ENCODE measurements at places on chromosomes 16 and 17. TPM values are rescaled to one million over a fixed set of nuclear protein-coding genes. Genes with fewer than 3 reads are reported as not detected.

DNA sequence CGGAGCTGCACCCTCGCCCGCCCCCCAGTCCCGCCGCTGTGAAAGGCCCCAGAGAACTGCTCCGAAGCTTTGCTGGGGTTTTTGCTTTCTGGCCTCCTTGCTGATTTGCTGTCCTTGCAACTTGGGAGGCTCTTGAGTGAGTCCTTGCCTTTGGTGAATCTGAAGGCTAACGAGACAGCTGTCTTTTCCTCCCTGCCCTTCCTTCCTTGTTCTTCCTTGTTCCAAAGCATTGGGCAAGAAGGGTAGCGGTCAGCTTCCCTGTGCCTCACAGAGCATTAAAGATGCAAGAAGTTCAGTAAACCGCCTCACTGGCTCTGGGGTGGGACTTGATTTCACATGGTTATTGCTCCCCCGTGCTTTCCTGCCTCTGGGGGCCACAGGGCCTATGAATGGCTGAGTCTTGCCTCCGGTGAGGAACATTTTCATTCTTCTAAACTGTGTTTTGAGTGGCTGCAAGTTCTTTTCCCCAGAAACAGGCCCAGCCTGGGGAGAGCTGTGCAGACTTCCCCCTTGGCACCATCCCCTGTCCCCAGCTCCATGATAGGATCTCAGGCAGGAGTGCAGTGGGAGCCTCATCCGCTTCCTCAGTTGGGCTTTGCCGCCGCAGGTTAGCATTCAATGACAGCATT lies 1.4 kb downstream of the YPEL2 start:
- no peak for DNase-seq

- no peak for DNase-seq
Observed at GRCh38 chr16:55439101-55439690, 39.8 kb upstream of the MMP2 start.

Gene HOXB8
- 1.2 TPM for total RNA-seq

DNA sequence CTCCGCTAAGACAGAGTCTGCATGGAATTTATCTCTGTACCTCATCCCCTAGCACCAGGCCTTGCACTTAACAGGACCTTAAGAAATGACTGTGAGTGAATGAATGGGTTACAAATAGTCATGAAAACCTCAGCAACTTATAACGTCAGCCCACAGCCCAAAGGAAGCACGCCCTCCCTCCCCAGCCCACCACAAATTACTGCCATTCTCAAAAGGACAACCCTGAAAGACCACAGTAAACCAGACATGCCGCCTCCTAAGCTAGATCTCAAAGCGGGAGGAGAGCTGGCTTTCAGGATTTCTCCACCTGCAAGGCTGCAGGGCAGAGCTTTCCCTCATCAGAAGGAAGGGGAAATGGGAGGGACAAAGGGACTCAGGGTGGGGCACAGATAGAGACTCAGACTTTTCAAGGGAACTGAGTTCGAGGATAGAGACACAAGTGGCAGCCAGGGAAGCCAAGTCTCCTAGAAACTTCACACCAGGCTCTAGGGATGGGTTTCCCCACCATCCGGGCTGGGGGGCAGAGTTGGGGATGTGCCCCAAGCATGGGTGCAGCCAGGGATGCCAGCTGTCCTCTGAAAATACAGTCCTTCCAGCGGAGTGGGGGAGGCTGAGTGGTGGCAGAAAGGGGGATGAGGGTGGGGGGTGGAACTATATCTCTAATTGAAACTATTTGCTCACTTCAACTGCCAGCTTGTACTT lies 56.7 kb downstream of the PLXDC1 start:
- DNase-seq: no peak

Gene KRT32
- not detected for total RNA-seq

DNA sequence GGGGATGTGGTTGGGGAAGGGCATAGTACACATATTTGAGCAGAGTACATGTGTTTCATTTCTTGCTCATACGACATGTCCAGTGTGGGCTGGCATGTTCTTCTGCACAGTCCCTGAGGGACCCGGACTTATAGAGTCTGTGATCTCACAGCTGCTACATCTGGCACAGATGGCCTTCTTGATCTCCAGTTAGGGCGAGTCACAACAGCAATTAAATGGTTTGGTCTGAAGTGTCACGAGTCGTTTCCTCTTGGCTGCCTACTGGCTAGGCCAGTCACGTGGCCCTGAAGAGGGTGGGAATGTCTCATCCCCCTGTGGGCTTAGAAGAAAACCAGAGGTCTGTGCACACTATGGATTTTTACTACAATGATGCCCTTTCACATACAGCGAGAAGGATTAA lies 443.6 kb downstream of the WWOX start:
- DNase-seq: no peak

GRCh38 chr16:617855-618254 lies 12.9 kb upstream of the WFIKKN1 start:
- no peak for DNase-seq

Gene SLC9A5
- total RNA-seq: 1.4 TPM

DNA sequence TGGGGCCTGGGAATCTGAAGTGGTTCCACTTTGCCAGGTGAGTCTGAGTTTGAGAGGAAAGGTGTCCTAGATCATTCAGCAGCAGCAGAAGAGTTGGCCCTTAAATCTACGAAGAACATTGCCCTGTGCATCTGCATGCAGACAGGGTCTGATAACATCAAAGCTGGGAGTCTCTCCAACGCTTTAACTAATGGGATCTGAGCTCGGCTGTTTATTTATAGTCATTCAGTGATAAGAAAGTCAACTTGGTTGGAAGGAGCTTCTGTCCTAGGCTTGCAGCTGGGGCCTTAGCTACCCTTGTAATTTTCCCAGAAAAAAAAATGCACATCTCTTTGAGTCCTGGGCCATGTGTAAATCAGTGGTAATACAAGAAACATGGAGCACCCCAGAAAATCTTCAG lies 418.0 kb upstream of the HSBP1 start:
- no peak for DNase-seq

Gene TBC1D24
- total RNA-seq: 5.9 TPM

DNA sequence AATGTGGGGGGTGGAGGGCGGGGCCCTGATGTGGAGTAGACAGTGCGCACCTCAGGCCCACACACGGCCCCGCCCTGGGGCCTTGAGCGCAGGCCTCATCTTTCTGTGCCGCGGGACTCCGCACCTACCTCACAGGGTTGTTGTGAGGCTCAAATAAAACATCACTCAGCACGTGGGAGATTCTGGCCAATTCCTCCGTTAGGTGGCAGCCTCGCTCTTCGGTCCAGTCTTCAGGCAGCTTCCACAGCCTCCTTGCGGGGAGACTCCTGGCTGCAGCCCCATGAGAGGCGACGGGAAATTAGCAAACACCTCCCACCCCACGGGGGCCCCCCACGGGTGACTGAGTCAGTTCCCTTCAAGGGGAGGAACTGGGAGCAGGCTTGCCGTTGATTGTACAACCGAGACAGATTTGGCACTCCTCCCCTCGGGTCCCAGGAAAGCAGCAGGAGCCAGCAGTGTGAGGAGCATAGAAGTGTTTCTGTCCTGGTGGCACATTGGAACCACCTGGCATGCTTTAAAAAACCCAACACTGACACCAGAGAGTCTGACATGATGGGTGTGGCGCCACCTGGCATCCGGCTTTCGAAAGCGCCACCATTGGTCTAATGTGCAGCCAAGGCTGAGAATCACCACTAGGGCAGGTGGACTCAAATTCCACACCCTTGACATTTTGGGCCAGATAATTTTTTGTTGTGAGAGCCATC lies 7.6 kb downstream of the MRM1 start:
- DNase-seq: no peak

GRCh38 chr17:9959377-9959981 lies 54.4 kb upstream of the RCVRN start:
- DNase-seq: peak; percentile 36

DNA sequence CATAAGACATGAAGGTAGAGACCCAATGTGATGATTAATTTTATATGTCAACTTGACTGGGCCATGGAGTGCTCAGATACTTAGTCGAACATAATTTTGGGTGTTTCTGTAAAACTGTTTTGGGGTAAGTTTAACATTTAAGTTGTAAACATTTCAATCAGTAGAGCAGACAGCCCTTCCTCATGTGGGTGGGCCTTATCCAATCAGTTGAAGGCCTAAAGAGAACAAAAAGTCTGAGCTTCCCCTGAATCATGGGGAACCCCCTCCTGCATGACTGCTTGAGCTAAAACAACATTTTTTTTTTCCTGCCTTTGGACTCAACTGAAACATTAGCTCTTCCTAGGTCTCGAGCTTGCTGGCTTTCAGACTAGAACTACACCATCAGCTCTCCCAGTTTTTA lies 327.3 kb upstream of the SOX9 start:
- no peak for DNase-seq
